ENCODE measurements at places on chromosomes 16 and 17. TPM values are rescaled to one million over a fixed set of nuclear protein-coding genes. Genes with fewer than 3 reads are reported as not detected.

Gene RRAD
- 0.76 TPM for total RNA-seq

Gene IRX3
- total RNA-seq: 19.3 TPM

Gene HOXB4
- total RNA-seq: not detected

Gene CPHXL2
- not detected for total RNA-seq

Gene PPP1R27
- total RNA-seq: not detected

Gene ITGA2B
- not detected for total RNA-seq

All from HFFc6 (cell line).